NCI-H2029 (cell line): ENCODE measurements at places on chromosomes 1 and 21.
A peak's percentile ranks its signal among the peaks of the same experiment; 100 is the strongest.

- DNase-seq = peak; percentile 92
These were observed 8.9 kb upstream of the LEFTY1 start for GRCh38 chr1:225897595-225898514.

DNA sequence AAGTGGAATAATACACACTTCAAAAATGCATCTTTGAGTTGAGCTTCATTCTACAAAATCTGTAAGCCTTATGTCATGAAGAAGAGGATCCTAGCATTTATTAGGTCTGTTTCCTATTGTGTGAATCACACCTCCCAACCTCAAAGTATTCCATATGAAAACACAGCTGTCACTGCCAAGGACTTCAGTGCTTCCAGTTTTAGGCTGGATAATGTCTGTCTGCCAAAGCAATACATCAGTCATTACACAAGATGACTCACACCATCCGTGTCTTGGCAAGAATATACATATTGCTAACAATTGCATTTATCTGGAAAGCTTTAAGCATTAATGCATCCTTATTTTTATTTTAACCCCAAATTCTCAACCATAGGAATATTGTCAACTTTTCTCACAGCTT is 125.7 kb upstream of the TMPRSS15 start:
- DNase-seq = no peak

GRCh38 chr1:102842606-102843005 is 265.7 kb downstream of the COL11A1 start:
- DNase-seq = no peak

- DNase-seq = no peak
These were observed 11.9 kb downstream of the PODN start for GRCh38 chr1:53073868-53074311.

DNA sequence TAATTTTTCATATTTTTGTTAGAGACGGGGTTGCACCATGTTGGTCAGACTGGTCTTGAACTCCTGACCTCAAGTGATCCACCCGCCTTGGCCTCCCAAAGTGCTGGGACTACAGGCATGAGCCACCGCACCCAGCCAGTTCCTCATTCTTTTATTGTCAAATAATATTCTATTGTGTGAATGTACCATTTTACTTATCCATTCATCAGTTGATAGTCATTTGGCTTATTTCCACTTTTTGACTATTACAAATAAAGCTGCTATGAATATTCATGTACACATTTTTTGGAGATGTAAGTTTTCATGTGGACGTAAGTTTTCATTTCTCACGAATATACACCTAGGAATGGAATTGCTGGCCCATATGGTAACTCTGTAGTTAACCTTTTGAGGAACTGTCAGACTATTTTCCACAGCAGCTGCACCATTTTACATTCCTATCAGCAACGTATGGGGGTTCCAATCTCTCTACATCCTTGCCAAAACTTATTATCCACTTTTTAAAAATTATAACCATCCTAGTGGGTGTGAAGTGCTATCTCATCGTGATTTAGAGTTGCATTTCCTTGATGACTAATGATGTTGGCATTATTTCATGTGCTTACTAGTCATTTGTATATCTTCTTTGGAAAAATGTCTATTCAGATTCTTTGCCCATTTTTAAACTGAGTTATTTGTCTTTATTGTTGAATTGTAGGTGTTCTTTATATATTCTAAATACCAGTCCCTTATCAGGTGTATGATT is 12.7 kb downstream of the PACC1 start:
- no peak for DNase-seq

- DNase-seq = no peak
These were observed 7.0 kb upstream of the ID3 start for GRCh38 chr1:23566304-23566703.

- no peak for DNase-seq
These were observed 120.3 kb downstream of the PTPRU start for GRCh38 chr1:29356663-29357062.

DNA sequence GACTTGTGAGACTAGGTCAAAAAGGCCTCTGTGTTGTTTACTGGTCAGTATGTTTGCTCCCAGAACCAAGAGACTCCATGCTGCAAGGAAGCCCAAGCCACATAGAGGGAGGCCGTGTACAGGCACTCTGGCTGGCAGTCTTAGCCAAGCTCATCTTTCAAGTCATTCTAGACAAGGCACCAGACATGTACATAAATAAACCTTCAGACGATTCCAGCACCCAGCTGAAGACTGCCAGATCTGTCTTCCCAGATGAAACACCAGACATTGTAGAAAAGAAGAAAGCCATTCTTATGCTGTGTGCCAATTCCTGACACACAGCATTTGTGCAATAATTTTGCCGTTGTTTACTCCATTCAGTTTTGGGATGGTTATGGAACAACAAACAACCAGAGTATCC is 595.5 kb downstream of the KIF26B start:
- DNase-seq = no peak

GRCh38 chr1:219310181-219310728 is 136.6 kb downstream of the LYPLAL1 start:
- DNase-seq = no peak

GRCh38 chr1:64675718-64676345 is 69.0 kb upstream of the RAVER2 start:
- no peak for DNase-seq

- DNase-seq = no peak
These were observed 13.1 kb downstream of the RNF187 start for GRCh38 chr1:228500143-228500734.

- DNase-seq = no peak
These were observed 1064.7 kb downstream of the PLA2G4A start for GRCh38 chr1:187893471-187893870.

GRCh38 chr1:192477630-192478029 is 97.9 kb upstream of the RGS1 start:
- peak; percentile 0 for DNase-seq

- no peak for DNase-seq
These were observed 26.8 kb downstream of the ELK4 start for GRCh38 chr1:205604825-205605505.

GRCh38 chr1:44646261-44647110 is 27.8 kb downstream of the TMEM53 start:
- DNase-seq = no peak

- no peak for DNase-seq
These were observed 16.8 kb downstream of the DUSP10 start for GRCh38 chr1:221724931-221725605.

DNA sequence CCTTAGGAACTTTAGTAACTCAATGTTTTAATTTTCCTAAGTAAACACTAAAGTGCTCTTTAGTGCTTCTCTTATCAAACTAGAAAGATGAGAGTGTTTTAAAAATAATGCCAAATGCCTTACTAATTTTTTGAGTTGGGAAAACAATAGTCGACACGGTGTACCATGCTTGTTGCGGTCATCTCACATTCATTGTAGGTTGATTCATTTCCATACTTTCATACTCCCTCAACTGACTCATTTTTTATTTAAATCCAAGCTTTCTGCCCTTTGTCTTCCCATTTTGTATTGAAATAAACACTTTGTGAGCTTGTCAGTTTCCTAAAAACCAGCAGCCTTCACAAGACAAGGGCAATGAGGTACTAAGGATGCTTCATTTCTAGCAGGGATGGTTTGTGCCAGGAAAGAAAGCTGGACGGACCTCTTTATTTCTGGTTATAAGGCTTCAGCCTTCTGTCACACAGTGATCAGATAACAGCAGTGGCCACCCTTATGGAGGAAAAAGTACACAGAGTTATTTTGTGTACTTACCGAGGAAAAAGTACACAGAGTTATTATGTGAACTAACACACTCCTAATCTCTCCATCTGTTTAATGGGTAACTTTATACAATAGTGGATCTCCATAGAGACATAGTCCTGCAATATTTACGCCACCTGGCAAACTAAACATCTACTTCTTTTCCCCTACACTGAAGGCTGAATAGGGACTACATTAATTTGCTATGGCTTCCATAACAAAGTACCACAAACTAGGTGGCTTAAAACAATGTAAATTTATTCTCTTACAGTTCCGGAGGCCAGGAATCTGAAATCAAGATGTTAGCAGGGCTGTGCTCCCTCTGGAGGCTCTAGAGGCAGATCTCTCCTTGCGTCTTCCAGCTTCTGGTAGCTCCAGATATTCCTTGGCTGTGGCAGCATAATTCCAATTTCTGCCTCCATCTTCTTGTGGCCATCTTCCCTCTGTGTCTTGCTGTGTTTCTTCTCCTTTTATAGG is 13.0 kb upstream of the CCDC190 start:
- peak; percentile 22 for DNase-seq

DNA sequence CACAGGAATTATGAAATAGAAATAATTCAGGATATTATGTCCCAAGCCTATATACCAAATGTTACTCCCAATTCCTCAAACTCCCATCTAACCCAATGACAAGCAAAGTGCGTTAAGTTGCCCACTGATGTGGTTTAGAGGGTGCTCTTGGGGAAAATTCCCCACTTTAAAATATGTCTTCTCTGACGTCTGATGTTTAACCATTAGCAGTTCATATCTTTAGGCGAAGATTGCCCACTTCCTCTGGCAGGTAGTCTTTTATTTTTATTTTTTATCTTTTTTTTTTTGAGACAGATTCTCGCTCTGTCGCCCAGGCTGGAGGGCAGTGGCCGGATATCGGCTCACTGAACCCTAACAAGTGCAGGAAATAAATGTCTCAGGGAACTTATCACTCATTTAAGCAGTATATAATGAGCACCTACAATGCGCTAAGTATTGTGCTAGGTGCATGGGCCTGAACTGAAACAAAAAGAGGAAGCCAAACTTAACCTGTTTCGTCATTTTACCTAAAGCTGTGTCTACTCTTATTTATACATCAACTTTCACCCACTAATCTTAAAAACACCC is 1.3 kb upstream of the LYST start:
- no peak for DNase-seq

GRCh38 chr1:194273660-194274059 is 1087.2 kb upstream of the B3GALT2 start:
- DNase-seq = no peak

DNA sequence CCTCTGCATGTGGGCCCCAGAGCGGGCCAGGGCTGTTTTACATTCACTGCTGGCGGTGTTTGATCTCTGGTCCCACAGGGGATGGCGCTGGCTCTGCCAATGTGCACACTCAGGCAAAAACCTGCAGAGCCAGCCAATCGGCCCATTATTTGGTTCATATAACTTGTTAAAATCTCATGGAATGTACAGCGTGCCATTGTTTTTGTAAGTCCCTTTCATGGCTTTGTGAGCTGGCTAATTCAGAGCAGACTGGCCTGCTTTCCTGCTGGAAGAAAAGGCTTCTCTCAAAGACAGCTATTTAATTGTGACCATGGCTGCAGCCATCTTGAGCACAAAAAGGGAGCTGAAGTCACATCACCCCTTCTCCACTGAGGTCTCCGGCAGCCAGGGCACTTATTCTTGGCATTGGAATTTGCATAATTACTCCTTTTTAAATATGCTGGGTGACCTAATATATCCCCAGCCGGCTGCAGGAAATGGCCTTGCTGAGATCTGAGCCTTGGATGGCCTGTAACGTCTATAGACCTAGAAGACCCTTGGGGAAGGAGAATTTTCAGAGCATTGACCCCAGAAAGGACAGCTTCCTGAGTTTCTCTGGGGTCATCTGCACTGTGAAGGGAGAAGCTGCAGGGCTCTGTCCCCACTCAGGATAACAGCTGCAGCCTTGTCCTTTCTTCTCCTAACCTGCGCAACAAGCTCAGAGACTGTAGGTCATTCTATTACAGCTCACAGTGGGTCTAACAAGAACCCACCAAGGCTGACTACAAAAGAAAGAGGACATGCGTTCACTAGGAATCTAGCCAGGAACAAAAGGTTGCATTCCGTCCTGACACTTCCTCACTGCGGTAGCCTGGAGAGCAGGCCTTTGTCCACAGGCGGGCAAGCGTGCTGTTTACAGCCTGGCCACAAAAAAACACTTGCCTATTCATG is 45.8 kb downstream of the BCAR3 start:
- peak; percentile 32 for DNase-seq

- no peak for DNase-seq
These were observed 27.2 kb upstream of the FAM3B start for GRCh38 chr21:41289431-41289830.

GRCh38 chr1:24908591-24909259 is 21.4 kb downstream of the RUNX3 start:
- DNase-seq = no peak

GRCh38 chr1:45493116-45493697 is 2.2 kb upstream of the TESK2 start:
- peak; percentile 69 for DNase-seq

- no peak for DNase-seq
These were observed 4.3 kb downstream of the MFN2 start for GRCh38 chr1:11984576-11984975.

DNA sequence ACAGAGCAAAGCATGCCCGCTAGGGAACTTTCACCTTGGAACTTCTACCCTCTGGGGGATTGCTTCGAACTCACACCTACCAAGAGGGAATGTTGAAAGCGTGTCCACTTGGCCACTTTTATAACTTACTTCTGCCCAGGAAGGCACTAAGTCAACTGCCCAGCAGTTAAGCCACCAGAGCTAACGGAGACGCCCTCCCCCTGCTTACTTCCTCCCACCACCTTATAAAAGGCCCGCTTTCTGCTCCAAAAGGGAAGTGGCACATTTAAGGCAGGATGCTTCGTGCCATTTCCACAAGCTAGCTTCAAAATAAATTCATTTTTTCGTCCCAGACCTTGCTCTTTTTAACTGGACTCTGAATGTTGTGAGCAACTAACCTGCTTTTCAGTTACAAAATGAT is 3.2 kb upstream of the AK2 start:
- no peak for DNase-seq

- no peak for DNase-seq
These were observed 135.4 kb upstream of the TNR start for GRCh38 chr1:175878775-175879174.

DNA sequence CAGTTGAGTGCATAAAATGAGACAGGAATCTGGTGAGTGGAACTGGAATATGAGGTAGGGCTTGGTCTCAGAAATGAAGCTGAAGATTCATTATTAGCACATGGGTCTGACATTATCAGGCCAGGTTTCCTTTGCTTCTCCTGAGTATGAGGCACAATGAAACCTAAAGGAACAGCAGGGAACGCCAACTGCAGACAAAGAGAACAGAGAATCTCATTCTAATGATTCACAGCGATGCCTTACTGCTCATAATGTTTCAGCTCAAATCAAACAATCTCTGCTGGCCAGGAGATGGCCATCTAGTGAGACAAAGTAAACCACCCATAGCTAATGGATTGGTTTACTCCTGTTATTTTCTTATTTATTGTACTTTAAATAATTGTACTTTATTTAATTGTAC is 133.5 kb downstream of the C1orf21 start:
- DNase-seq = no peak

GRCh38 chr1:96521994-96522760 is 199.4 kb upstream of the PTBP2 start:
- no peak for DNase-seq

GRCh38 chr1:222897527-222898190 is 82.8 kb downstream of the DISP1 start:
- DNase-seq = no peak

- no peak for DNase-seq
These were observed 16.8 kb upstream of the STMN1 start for GRCh38 chr1:25922971-25923552.

GRCh38 chr1:36486439-36487335 is 4.0 kb upstream of the CSF3R start:
- DNase-seq = peak; percentile 100

GRCh38 chr1:184800876-184801275 is 46.2 kb upstream of the EDEM3 start:
- no peak for DNase-seq

- no peak for DNase-seq
These were observed 46.9 kb upstream of the NADK start for GRCh38 chr1:1825217-1825616.

GRCh38 chr1:9816199-9816598 is 7.6 kb downstream of the CLSTN1 start:
- no peak for DNase-seq

- DNase-seq = no peak
These were observed 22.7 kb downstream of the COL6A2 start for GRCh38 chr21:46120301-46121285.

- no peak for DNase-seq
These were observed 135.2 kb downstream of the ELAVL4 start for GRCh38 chr1:50243939-50244338.
